Myometrial cell (primary cell): ENCODE measurements at places on chromosomes 4 and X. TPM values are rescaled to one million over a fixed set of nuclear protein-coding genes. Genes with fewer than 3 reads are reported as not detected.

MAGEA12 gene
- total RNA-seq: not detected in 2 replicates

SAGE1 gene
- total RNA-seq: not detected in 2 replicates

ZDHHC15 gene
- total RNA-seq: not detected in 2 replicates

XAGE1A gene
- total RNA-seq: not detected in 2 replicates

HMX1 gene
- total RNA-seq: 0.58 TPM in 1 of 2 replicates, not detected in the other

ARX gene
- total RNA-seq: not detected in 2 replicates

GRK4 gene
- total RNA-seq: 1.7 and 2.5 TPM in 2 replicates

RNF175 gene
- total RNA-seq: not detected in 2 replicates

GPM6B gene
- 0.29 and 0.35 TPM in 2 replicates for total RNA-seq

TFDP3 gene
- not detected in 2 replicates for total RNA-seq

ZNF157 gene
- total RNA-seq: under 0.01 TPM in 1 of 2 replicates, not detected in the other

GPR143 gene
- total RNA-seq: 0.29 and 0.53 TPM in 2 replicates

PRMT9 gene
- total RNA-seq: 10.5 and 12.1 TPM in 2 replicates

SLITRK2 gene
- total RNA-seq: not detected in 2 replicates

ZNF732 gene
- total RNA-seq: under 0.01 and 0.53 TPM in 2 replicates

AFP gene
- total RNA-seq: 1.2 TPM in 1 of 2 replicates, not detected in the other

TCEAL6 gene
- total RNA-seq: not detected in 2 replicates

RBPJ gene
- 43.0 and 44.1 TPM in 2 replicates for total RNA-seq

SPANXN3 gene
- not detected in 2 replicates for total RNA-seq

GAGE1 gene
- total RNA-seq: not detected in 2 replicates

SSX1 gene
- not detected in 2 replicates for total RNA-seq

PCDH18 gene
- 65.7 and 88.6 TPM in 2 replicates for total RNA-seq

GLRA2 gene
- not detected in 2 replicates for total RNA-seq

DKK2 gene
- not detected in 2 replicates for total RNA-seq

VEGFD gene
- total RNA-seq: not detected in 2 replicates

NAP1L2 gene
- 3.5 and 6.3 TPM in 2 replicates for total RNA-seq

MAGEA10 gene
- not detected in 2 replicates for total RNA-seq

NPY5R gene
- not detected in 2 replicates for total RNA-seq

TNIP3 gene
- 0.18 TPM in 1 of 2 replicates, not detected in the other for total RNA-seq

ODAPH gene
- not detected in 2 replicates for total RNA-seq

ARHGAP24 gene
- 11.8 and 14.5 TPM in 2 replicates for total RNA-seq

PITX2 gene
- total RNA-seq: not detected in 2 replicates

SERPINA7 gene
- total RNA-seq: not detected in 2 replicates

COL25A1 gene
- not detected in 2 replicates for total RNA-seq

APBB2 gene
- total RNA-seq: 105 and 106 TPM in 2 replicates

ARMCX4 gene
- total RNA-seq: 0.86 and 1.9 TPM in 2 replicates

CCDC110 gene
- total RNA-seq: 0.58 and 0.71 TPM in 2 replicates

SSX2B gene
- not detected in 2 replicates for total RNA-seq

LYAR gene
- 10.1 and 19.5 TPM in 2 replicates for total RNA-seq

TBC1D19 gene
- total RNA-seq: 17.0 and 20.4 TPM in 2 replicates

OSTC gene
- total RNA-seq: 283 and 369 TPM in 2 replicates

INTS6L gene
- 1.4 and 1.6 TPM in 2 replicates for total RNA-seq

PLCXD1 gene
- 6.7 and 7.2 TPM in 2 replicates for total RNA-seq

MBTPS2 gene
- 7.8 and 9.7 TPM in 2 replicates for total RNA-seq

CYP4V2 gene
- total RNA-seq: 5.5 and 7.8 TPM in 2 replicates

ATP2B3 gene
- total RNA-seq: not detected in 2 replicates

MAGEA1 gene
- total RNA-seq: not detected in 2 replicates

IBSP gene
- not detected in 2 replicates for total RNA-seq

RPS6KA6 gene
- 7.6 and 8.6 TPM in 2 replicates for total RNA-seq

ZNF711 gene
- total RNA-seq: 0.18 and 0.29 TPM in 2 replicates

GDI1 gene
- total RNA-seq: 115 and 157 TPM in 2 replicates

MAGEA2 gene
- not detected in 2 replicates for total RNA-seq

ARHGAP36 gene
- not detected in 2 replicates for total RNA-seq

GRIA3 gene
- total RNA-seq: 1.1 TPM in 1 of 2 replicates, not detected in the other

SPANXB1 gene
- total RNA-seq: not detected in 2 replicates

CPZ gene
- total RNA-seq: 2.9 and 3.5 TPM in 2 replicates
